ENCODE measurements at places on chromosomes 2 and 18.

DNA sequence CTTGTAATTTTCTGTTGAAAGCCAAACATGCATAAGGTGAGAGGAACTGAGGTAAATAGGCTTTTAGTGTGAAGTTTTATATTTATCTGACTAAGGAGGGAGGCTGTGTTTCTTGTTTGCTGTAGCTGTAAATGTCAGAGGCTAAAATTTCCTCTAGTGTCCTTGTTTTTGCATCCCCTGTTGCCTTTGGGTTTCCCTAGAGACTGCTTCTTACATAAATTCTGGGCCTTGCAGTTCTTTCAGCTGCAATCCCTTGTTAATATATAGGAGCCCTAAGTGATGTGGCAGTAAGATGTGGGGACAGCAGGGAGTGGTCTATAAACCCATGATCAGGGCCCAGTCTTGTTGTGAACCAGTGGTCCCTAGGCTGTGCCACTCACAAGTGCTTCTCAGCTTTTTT is 7.5 kb upstream of the IMP4 start:
- no peak for DNase-seq

DNA sequence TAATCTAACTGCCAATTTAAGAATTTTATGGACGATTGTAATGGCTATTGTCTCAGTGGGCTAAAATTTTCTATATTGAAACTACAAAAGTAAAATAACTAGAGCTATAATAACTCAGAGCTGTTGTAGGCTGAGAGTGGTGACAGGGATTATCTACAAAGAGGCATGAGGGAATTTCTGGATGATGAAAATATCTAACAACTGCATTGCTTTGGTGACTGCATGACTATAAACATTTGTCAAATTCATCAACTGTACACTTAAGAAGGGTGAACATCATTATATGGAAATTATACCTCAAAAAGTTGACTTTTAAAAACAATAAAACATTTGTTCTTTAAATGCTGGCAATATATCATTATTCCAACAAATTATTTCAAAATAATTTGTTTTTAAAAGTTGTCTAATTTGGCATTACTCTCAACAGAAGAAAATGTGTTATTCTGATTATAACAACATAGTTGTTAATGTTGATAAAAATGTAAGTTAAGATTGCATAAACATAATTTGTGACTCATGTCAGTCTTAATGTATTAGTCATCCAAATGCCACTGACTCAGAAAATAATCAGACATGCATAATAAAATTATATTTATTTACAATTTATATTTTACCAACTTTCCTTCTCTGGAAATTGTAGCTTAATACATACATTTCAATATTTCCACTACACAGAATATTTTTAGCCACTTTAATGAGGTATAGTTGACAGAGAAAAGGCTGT is 865.1 kb upstream of the VRK2 start:
- DNase-seq = no peak

GRCh38 chr2:185219981-185220380 is 518.6 kb upstream of the FSIP2 start:
- no peak for DNase-seq

DNA sequence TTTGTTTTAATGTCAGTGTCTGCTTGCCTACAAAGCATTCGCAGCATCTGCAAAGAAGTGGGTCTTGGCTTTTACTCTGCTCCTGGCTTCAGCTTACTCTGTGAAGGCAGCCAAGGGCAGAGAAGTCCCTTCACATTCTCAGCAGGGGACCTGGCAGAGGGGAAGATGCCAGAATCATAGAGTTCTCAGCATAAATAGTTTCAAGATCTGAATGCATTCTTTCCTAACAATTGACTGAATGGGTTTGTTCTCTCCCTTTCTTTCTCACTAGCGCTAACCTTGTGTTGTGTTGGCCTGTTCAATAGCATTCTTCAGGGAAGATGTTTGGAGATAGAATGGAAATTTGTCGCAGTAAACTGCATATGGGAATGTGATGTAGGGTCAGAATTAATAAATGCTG is 106.9 kb downstream of the FARSB start:
- no peak for DNase-seq

GRCh38 chr2:232439758-232440135 is 16.2 kb upstream of the ALPI start:
- DNase-seq = no peak

Measured in GM04503 (cell line).